ENCODE measurements at places on chromosomes 5 and 9. TPM values are rescaled to one million over a fixed set of nuclear protein-coding genes. Genes with fewer than 3 reads are reported as not detected.

- DNase-seq = no peak
Measured at GRCh38 chr5:57576317-57576716, 93.7 kb upstream of the ACTBL2 start.

The LEAP2 gene
- 0.67 TPM for total RNA-seq

DNA sequence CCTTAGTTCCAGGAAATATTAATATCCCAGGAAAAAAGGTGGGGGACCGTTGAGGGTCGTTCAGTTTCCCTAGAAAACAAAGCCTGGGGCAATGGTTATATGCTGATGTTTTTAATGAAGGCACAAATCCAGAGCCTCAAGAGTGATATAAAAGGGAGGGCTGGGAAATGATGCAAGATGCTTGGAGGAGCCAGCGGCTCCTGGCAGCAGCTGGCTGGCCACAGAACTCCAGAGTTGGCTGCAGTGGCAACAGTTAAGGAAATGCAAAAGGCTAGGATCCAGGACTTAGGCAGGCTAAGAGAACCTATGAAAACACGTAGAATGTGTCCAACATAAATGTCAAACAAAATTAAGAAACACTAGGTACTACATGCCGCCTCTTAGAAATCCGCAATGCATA, 31.0 kb upstream of the B4GALT1 start:
- DNase-seq = no peak

GRCh38 chr5:5288201-5288600, 134.3 kb upstream of the ICE1 start:
- no peak for DNase-seq

GRCh38 chr5:128446-128845, 36.5 kb downstream of the PLEKHG4B start:
- DNase-seq = no peak

- DNase-seq = no peak
Measured at GRCh38 chr5:139880416-139881142, 85.0 kb downstream of the PSD2 start.

DNA sequence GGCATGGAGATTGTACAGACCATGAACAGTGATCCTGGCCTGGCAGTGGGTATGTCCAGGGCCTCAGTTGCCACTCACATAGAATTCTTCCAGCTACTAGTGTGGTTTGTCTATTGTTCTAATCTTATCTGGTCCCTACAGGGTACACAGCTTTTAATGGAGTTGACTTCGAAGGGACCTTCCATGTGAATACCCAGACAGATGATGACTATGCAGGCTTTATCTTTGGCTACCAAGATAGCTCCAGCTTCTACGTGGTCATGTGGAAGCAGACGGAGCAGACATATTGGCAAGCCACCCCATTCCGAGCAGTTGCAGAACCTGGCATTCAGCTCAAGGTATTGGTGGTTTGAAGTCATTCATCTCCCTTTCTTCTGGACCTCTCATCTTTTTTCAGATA, 43.8 kb downstream of the THBS4 start:
- no peak for DNase-seq

GRCh38 chr5:54275361-54275760, 35.0 kb downstream of the ARL15 start:
- DNase-seq = no peak

- no peak for DNase-seq
Measured at GRCh38 chr5:157575381-157576020, at the start of gene ADAM19. Gene ADAM19 (minus strand): TSS chr5:157575775. CDS start chr5:157575696, 79 bp downstream.

DNA sequence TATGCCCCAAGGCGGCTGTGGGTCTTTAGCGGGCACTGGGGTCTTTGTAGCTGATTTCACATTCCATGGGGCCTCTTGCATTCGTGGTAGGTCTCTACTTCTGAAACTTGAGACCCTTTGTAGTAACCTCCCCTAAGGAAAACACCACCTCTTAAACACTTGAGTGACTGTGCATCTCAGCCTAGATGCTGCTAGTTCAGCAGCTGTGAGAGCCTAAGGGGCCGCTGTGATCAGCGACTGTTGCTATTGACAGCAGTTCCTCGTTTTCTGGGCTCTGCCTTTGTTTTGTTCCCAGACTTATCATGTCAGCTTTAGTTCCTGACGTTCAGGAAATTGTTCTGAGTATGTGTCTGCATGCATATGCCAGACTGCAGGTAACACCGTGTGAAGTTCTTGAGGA, 171.2 kb downstream of the HSPA4 start:
- no peak for DNase-seq

The INSYN2B gene
- total RNA-seq = 21.4 TPM

- DNase-seq = no peak
Measured at GRCh38 chr9:95874989-95875304, 544 bp upstream of the ERCC6L2 start.

GRCh38 chr5:958701-959571, 49.7 kb upstream of the NKD2 start:
- DNase-seq = no peak

DNA sequence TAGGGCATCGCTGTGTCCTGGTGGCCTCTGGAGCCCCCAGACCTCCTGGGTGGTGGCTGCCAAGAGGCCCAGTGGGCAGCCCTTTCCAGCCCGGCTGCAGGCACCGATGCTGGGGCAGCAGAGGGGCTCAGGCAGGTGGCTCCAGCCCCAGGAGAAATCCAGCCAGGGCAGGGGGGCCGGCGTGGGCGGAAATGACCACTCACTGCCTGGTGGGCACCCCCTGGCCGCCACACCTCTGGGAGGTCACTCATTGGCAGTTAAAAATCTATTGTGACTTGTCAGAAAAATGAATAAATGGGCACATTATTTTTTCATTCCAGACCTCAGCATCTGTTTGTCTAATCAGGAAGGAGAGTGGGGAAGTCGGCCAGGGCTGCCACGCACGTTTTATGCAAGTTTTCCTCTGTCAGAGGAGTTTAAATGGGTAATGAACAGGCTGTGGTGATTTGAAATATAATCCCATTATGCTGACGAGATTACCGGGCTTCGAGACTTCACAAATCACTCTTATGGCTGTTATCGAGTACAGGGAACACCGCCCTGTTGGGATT, 171.9 kb downstream of the GAPVD1 start:
- DNase-seq = no peak

DNA sequence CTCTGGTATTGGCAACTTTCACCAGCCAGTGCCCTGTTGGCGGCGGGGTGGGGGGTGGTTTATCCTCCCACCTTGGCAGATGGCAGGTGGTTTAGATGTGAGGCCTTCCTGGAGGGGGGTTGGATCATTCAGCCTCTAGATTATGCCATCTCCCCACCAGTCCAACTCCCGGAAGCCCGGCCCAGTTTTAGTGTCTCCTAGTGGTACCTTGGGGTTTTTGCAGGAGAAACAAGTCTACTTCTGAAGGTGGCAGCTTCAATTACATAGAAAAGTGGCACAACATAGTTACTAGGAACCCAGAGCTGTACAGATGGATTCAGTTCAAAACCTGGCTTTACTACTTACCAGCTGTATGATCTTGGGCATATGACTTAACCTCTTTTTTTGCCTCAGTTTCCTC, 11.3 kb downstream of the PRLR start:
- DNase-seq = no peak

The PCDHB16 gene
- total RNA-seq = 0.13 TPM
